ENCODE measurements at places on chromosomes 3 and 15. TPM values are rescaled to one million over a fixed set of nuclear protein-coding genes. Genes with fewer than 3 reads are reported as not detected.

Gene MLF1
- total RNA-seq, result 0.73 TPM

Gene LMCD1
- 0.21 TPM for total RNA-seq

Gene AADACL2
- not detected for total RNA-seq

Gene GRIP2
- total RNA-seq, result not detected

Gene P2RY1
- 3.1 TPM for total RNA-seq

Gene GMPS
- total RNA-seq, result 43.6 TPM

Gene EIF1B
- 60.4 TPM for total RNA-seq

Gene TGM5
- total RNA-seq, result not detected

Gene CCNL1
- total RNA-seq, result 1,619 TPM

Gene COLQ
- total RNA-seq, result 1.9 TPM

Gene PATL2
- 19.2 TPM for total RNA-seq

Gene PLCH1
- total RNA-seq, result 0.94 TPM

Gene HDDC3
- total RNA-seq, result 5.0 TPM

Gene CKMT1B
- total RNA-seq, result not detected

Gene SLC28A1
- not detected for total RNA-seq

Gene SLC12A1
- not detected for total RNA-seq

Gene DHFR2
- 1.0 TPM for total RNA-seq

Gene GOLGA8N
- total RNA-seq, result 6.1 TPM

Gene DET1
- total RNA-seq, result 2.2 TPM

Gene CD86
- 50.1 TPM for total RNA-seq

Gene CHST13
- 1.5 TPM for total RNA-seq

Gene CCR1
- 60.7 TPM for total RNA-seq

Gene TMEM207
- total RNA-seq, result not detected

Gene MAGEL2
- under 0.01 TPM for total RNA-seq

Gene ALCAM
- 13.4 TPM for total RNA-seq

Gene CMTM8
- total RNA-seq, result 2.9 TPM

Gene LRTM1
- not detected for total RNA-seq

Gene COL6A6
- under 0.01 TPM for total RNA-seq

Gene MME
- total RNA-seq, result 1.7 TPM

Gene CNTN4
- total RNA-seq, result not detected

Gene CDHR4
- total RNA-seq, result not detected
